T-cell (primary cell): ENCODE measurements at places on chromosomes 2 and 18.

DNA sequence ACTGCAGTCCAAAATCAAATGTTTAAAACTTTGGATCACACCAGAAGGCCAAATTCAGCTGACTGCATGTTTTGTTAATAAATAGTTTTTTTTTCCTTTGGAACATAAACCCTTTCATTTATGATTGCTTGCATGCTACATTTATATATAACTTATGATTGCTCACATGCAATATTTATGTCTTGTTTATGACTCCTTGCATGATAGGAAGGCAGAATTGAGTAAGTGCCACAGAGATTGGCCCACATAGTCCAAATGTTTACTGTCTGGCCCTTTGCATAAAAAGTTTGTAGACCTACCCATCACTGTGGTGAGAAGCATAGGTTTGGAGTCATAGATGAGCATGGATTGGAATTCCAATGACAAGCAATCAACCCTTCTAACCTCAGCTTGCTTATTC lies 30.8 kb downstream of the WDFY1 start:
- DNase-seq: no peak

DNA sequence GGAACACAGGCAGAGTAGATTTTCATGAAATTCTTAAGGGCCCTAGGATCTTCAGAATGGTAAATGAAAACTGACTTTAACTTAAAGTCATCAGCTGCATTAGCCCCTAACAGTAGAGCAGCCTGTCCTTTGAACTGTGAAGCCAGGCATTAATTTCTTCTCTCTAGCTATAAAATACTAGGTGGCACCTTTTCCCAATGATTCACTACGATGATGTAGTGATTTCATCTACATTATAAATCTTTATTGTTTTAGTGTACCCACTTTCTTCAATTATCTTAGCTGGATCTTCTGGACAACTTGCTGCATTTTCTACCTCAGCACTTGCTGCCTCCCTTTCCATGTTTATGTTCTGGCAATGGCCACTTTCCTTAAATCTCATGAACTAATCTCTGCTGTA lies 290.5 kb downstream of the NOL4 start:
- DNase-seq: no peak

GRCh38 chr2:96685577-96686459 lies 43.3 kb downstream of the FER1L5 start:
- no peak for DNase-seq

GRCh38 chr2:23624915-23625314 lies 239.9 kb downstream of the KLHL29 start:
- no peak for DNase-seq

DNA sequence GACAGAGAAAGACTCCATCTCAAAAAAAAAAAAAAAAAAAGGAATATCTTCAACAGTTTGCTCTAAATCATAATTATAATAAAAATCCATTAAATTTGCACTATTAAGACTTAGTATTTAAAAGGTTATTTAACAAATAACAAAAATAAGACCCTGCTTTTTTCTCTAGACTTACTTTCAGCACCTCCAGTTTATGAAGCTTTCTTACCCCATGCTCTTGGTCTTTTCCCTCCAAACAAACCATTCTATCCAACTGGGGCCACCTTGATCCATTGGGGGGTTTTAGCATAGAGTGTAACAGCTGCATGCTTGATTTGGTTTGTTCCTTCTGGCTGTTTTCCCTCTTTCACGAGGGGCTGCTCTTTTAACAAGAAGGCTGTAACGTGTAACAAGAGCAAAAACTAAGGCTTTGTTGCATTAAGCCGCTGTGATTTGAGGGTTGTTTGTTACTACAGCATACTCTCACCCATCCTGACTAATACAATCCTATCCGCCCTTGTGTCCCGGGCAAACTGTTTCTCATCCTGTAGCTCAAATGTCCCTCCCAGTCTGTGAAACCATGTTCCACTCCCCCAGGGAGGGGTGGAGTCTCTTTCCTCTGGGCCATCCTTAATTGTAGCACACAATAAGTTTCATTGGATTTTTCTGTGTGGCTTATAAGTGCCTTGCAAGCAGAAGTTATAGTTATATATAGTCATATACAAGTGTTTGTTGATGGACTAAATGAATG lies 9.6 kb upstream of the MYCN start:
- DNase-seq: no peak

- no peak for DNase-seq
Observed at GRCh38 chr18:59760212-59760611, 63.0 kb upstream of the CCBE1 start.

- no peak for DNase-seq
Observed at GRCh38 chr18:47863041-47863440, 67.4 kb downstream of the SMAD2 start.

- DNase-seq: no peak
Observed at GRCh38 chr2:21055879-21056790, 12.3 kb upstream of the APOB start.

- no peak for DNase-seq
Observed at GRCh38 chr2:140639628-140640027, 1491.2 kb downstream of the LRP1B start.

DNA sequence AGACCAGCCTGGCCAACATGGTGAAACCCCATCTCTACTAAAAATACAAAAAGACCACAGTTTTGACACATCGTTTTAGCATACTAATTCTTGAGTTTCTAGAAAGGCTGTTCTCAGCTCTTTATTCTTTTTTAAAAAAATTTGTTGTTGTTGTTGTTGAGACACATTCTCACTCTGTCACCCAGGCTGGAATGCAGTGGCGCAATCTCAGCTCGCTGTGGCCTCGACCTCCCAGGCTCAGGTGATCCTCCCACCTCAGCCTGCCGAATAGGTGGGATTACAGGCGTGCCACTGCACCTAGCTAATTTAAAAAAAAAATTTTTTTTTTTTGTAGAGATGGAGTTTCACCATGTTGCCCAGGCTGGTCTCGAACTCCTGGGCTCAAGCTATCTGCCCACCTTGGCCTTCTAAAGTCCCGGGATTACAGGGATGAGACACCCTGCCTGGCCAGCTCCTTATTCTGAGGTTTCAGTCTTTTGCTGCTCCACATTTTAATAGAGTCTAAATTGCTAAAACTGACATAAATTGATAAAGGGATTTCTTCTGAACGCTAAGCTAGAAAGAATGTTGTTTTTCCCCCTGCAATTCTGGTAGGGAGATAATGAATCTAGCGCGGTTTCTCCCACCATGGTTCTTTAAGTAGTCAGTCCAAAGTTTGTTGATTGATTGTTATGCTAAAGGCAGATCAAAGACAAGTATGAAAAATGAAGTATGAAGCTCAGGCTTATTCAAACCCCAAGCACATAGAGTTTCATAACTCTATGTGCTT lies 32.6 kb upstream of the CABLES1 start:
- DNase-seq: no peak

GRCh38 chr2:187397886-187398285 lies 50.2 kb downstream of the CALCRL start:
- DNase-seq: no peak

DNA sequence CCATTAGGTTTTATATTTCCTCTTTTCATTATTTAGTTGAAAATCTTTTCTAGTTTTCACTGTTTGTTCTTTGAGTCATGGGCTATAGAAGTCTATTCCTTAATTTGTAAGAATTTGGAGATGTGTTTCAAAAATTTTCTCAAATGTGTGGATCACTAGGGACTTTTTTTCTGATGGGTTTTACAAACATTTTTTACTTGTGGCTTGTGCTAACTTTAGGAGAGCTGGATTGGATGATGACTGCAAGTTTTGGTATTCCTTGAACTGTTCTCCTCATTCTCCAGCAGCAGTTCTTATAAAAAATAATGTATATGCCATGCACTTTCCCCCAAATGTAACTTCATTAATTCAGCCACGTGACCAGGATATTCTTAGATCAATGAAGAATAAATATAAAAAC lies 94.7 kb upstream of the CWC22 start:
- no peak for DNase-seq

- no peak for DNase-seq
Observed at GRCh38 chr2:158936978-158937377, 31.5 kb upstream of the TANC1 start.

- no peak for DNase-seq
Observed at GRCh38 chr2:204010628-204011560, 74.3 kb downstream of the ICOS start.

- no peak for DNase-seq
Observed at GRCh38 chr2:200353120-200353519, 46.6 kb downstream of the SPATS2L start.

DNA sequence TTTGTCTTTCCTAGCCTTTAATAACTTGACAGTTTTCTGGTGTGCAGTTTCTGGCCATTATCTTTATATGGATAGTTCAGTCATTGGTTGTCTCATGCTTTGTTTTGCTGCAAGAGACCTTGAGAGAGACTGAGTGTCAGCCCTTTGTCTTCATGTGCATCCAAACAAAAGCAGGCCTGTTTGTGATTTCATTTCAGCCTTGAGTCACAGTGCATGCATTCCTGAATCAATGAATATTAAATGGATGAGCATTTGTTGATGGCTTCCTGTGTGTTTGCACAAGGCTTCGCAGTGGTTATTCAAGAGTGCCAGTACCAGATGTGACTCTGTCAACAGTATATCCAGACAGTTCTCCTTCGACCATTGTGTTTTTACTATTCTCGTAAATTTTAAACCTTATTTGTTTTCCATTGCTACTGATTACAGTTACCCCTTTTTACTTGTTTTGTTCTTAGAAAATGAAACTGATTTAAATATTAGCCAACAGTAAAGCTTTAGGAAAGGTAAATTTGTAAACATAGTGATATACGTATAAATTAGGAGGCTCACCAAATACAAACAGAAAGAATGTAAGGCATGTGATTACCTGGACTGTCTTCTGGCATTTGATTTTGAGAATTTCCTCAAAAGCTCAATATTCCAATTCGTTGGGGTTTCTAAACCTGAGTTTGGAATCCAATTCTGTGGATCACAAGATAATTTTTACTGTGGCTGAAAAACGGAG lies 319.8 kb downstream of the CTNNA2 start:
- no peak for DNase-seq

DNA sequence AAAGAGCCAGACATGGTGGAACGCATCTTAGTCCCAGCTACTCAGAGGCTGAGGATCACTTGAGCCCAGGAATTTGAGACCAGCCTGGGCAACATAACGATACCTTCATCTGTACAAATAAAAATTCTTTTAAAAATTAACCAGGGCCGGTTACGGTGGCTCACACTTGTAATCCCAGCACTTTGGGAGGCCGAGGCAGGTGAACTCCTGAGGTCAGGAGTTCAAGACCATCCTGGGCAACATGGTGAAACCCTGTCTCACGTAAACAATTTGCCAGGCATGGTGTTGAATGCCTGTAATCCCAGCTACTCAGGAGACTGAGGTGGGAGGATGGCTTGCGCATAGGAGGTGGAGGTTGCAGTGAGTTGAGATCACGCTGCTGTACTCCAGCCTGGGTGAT lies 25.8 kb upstream of the KCNG3 start:
- DNase-seq: no peak

DNA sequence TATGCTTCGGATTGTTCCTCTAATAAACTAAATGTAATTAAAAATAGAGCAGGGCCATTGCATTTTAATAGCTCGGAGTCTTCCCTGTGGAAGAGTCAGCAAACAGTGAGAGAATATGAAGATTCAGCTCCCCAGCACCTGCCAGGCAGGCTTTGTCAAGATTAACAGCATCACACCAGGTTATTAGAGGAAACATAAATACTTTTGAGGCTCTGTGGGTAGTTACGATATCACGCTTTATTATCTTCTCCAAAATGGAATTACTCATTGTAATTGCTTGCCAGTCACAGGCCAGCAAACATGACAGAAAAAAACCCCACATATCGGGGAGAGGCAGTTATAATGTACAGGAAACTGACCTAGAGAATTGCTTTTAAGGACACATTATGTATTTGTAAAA lies 303.9 kb downstream of the CPS1 start:
- no peak for DNase-seq

DNA sequence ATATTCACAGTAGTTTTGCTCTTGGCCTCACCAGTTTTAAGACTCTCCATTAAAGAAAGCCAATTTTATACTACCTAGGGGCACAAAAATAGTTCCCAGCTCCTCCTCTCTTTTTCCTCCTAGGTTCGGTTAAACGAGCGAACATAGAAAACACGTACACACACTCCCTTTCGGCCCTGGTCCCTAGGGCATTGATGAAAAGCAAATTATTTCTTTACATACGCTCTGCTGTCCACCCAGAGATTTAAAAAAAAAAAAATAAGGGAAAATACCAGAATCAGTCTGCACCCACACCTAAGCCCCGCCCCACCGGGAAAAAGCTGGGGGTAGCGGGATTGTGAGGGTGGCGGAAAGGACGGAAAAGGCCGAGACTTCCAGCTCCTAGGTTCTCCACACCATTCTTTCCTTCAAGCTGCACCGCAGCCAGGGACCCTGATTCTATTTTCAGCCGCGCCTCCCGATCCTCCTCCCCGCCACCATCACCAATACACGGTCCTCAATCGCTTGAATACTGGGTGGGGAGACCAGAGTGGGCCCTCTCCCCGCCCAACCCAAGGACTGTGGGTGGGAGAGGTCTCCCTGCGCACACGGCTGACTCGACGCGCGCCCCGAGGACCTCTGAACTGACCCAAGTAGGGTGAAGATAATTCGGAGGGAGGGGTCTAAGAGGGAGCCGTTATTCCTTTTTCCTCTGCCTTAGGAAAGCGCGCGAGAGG lies 769 bp downstream of the ATF2 start:
- peak; percentile 6 for DNase-seq

DNA sequence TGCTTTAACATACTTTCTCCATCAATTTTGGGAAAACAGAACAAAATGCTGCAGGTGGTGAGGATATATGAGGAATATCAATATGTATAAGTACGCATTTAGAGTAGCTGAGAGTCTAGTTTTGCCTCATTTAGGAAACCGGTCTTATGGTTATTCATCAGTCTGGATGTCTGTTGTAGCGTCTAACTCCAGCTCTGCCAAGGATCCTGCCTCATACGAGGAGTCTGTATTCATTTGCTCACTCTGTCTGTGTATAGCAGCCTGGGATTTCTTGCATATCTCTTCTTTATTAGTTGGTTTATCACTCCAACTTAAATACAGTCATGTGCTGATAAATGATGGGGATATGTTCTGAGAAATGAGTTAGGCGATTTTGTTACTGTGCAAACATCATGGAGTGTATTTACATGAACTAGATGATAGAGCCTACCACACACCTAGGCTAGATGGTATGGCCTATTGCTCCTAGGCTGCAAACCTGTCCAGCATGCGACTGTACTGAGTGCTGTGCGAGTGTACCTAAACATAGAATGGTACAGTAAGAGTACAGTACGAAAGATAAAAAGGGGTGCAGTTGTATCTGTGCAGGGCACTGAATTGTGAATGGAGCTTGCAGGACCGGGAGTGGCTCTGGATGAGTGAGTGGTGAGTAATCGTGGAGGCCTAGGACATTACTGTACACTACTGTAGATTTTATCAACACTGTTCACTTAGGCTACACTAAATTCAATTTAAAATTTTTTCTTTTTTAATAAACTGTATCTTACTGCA lies 148.1 kb downstream of the ZNF407 start:
- no peak for DNase-seq
